ENCODE measurements at places on chromosomes 16 and 17. TPM values are rescaled to one million over a fixed set of nuclear protein-coding genes. Genes with fewer than 3 reads are reported as not detected.
A peak's percentile ranks its signal among the peaks of the same experiment; 100 is the strongest.

C16orf95 gene
- total RNA-seq: 4.5 TPM

VAT1L gene
- total RNA-seq: 6.8 TPM

PABPN1L gene
- total RNA-seq: 0.40 TPM

DNA sequence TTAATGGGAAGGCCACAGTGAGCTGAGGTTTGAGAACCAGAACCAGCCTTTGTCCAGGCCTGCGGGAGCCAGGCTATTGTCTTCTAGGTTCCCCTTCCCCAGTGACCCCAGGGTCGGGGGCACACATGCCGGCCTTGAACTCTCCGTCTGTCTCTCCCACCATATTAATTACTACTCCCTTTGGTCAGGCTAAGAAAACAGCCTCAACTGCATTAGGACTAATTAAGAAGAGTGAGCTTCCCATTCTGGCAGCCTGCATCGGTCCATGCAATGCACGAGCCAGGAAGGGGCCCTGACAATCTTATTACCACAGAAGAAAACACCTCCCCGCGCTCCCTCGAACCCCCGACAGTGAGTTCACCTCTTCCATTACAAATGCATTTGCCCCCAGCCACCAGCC, 380.2 kb upstream of the ZFHX3 start:
- no peak overlapping the region for H3K4me3 ChIP-seq

GRCh38 chr16:68488554-68488953, 40.2 kb upstream of the SMPD3 start:
- H3K36me3 ChIP-seq: no peaks in the 10 kb centered on the region
- H3K4me3 ChIP-seq: no peak overlapping the region
- DNase-seq: no peak

- H3K4me1 ChIP-seq: peaks cover 12% of the 10 kb centered on the region
- DNase-seq: no peak
- no peaks in the 10 kb centered on the region for H3K36me3 ChIP-seq
- H3K27me3 ChIP-seq: no peaks in the 10 kb centered on the region
Measured at GRCh38 chr16:4500272-4500671, 24.1 kb downstream of the HMOX2 start.

- DNase-seq: no peak
- peak overlapping the region; percentile 48 for H3K4me3 ChIP-seq
- peak overlapping the region; percentile 44 for H3K27ac ChIP-seq
- H3K4me1 ChIP-seq: peaks cover 27% of the 10 kb centered on the region
- H3K27me3 ChIP-seq: peaks cover 37% of the 10 kb centered on the region
Measured at GRCh38 chr17:74921026-74921681, 1.9 kb downstream of the USH1G start.

All from mesothelial cell of epicardium (in vitro differentiated cells).